Activated CD8-positive, alpha-beta memory T cell treated with anti-CD3 and anti-CD28 coated beads for 4 hours (primary cell): ENCODE measurements at places on chromosomes 12 and 14.

GRCh38 chr12:1630133-1630826, 1.2 kb downstream of the WNT5B start:
- no peak for DNase-seq

DNA sequence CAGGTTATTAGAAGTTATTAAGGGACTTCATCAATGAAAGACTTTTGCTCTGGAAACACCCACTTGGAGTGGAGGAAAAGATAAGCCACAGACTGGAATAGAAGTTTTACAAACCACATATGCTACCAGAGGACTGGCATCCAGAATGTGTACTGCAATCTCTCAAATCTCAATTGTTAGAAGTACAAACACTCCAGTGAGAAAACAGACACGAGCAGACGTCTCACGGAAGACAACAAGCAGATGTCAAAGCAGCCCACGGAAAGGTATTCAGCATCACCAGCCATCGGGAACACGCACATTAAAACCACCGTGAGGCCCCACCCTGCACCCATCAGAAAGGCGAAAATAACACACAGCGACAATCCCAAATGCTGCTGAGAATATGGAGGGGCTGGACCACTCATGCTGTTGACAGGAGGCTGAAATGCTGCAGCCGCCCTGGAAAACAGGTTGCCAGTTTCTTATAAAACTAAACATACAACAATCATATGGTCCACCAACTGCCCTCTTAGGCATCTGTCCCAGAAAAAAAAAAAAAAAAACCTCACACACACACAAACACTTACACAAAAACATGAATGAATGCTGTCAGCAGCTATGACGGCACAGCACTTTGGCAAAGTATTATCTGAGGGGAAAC, 131.9 kb upstream of the SFSWAP start:
- DNase-seq, result no peak

GRCh38 chr12:26318661-26319068, 123.3 kb downstream of the SSPN start:
- DNase-seq, result no peak

DNA sequence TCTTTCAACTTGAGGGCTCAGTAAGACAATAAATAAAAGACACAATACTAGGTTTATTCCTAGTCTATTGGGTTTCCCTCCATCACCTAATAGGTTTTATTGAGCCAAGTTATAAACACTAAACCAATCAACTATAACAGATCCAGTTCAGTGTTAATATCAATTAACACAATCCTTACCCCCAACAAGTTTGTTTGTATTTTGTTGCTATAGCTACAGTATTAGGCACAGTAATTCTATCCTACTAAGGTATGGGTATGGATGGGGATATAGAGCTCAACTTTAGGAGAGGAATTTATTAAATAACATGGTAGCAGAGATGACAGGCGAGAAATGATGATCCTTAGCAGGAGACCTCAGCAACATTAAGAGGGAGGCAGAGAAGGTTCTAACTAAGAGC, 13.3 kb downstream of the PPP4R3A start:
- DNase-seq, result no peak

GRCh38 chr12:23463172-23463571, 486.3 kb downstream of the SOX5 start:
- no peak for DNase-seq

- DNase-seq, result no peak
These were observed 14.5 kb upstream of the CERS5 start for GRCh38 chr12:50181691-50182090.

- no peak for DNase-seq
These were observed 21.9 kb upstream of the ZFP36L1 start for GRCh38 chr14:68814539-68815297.

DNA sequence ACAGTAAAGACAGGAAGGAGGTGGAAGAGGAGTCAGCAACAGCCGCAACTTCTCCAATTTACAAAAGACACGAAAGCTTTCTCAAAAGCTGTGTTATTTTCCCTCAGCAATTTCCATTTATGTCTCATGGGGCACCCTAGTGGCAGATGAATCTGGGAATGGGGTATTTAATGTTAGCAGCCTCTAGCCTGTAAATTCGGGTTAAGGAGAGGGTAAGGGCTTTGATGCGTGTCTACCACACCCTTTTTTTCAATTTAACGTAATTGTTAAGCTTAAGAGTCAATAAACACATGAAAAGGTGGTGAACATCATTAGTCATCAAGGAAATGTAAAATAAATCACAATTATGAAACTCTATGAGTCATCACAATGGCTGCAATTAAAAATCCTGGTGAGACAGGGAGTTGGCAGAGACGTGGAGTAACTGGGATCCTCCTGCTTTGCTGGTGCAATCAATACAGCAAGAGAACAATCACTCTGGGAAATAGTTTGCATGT, 986.4 kb downstream of the AACS start:
- no peak for DNase-seq

GRCh38 chr12:81699551-81699950, 59.6 kb downstream of the PPFIA2 start:
- DNase-seq, result no peak

- DNase-seq, result no peak
These were observed 185.1 kb upstream of the DDHD1 start for GRCh38 chr14:53338192-53338591.

GRCh38 chr12:110656071-110656655, 32.8 kb downstream of the HVCN1 start:
- no peak for DNase-seq

GRCh38 chr14:91272341-91273272, 28.1 kb upstream of the GPR68 start:
- DNase-seq, result no peak

- DNase-seq, result no peak
These were observed 53.0 kb downstream of the PKP2 start for GRCh38 chr12:32843528-32844095.

- DNase-seq, result no peak
These were observed 224.6 kb downstream of the ANO2 start for GRCh38 chr12:5720381-5721005.

- no peak for DNase-seq
These were observed 34.4 kb downstream of the RAD52 start for GRCh38 chr12:915090-915489.

- DNase-seq, result no peak
These were observed 51.6 kb downstream of the EFCAB11 start for GRCh38 chr14:89902881-89903280.

DNA sequence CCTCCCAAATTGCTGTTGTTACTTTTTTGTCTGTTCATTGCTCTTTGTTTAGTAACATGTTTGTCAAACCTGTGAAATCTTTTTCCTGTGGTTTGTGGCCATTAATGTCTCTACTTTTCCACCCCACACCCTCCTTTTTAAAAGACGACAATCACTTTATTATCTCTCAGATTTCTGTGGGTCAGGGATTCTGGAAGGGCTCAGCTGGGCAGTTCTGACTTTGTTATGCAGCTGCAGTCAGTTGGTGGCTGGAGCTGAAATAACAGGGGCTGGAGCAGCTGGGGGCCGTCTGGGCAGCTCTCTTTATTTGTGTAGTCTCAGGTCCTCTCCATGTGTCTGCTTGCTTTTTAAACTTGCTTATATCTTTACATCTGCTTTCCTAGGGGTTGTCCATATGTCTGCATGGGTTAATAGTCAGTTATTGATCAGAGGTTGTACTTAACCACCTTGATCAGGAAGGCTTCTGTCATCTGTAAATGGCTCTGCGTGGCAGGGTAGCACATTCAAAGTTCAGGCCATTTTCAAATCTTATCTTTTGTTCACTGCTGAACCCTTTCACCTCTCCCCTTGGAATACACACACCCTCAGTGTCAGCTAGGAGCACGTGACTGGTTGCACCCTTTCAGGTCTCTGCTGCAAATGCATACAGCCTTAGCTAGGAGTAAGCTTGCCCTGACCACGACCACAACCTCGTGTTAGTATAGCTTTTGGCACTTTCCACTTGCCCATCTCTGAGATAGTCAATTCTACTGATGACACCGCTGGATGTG, 27.9 kb downstream of the BORCS5 start:
- DNase-seq, result no peak

- DNase-seq, result no peak
These were observed 493 bp downstream of the NUMB start for GRCh38 chr14:73457924-73458182.

GRCh38 chr14:73977896-73978295, 27.8 kb downstream of the COQ6 start:
- DNase-seq, result no peak

DNA sequence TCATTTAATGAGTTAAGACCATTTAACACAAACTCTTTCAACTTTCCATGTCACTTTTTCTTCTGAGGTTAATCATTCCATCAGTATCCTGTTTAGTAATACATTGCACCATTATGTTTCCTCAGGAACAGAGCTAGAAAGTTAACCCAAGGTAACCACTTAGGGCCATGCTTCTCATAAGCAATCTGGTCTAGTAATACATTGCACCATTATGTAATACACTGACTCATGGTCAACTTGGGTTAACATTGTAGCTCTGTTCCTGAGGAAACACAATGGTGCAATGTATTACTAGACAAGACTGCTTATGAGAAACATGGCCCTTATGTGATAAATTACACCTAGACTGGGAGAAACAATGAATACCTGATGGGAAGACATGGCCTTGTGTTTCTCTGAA, 21.7 kb downstream of the ERH start:
- DNase-seq, result no peak

GRCh38 chr12:103318566-103318965, 177.2 kb downstream of the C12orf42 start:
- DNase-seq, result no peak

GRCh38 chr12:25745281-25745680, 192.2 kb upstream of the LMNTD1 start:
- no peak for DNase-seq

GRCh38 chr14:78968265-78968664, 798.1 kb downstream of the NRXN3 start:
- DNase-seq, result no peak

GRCh38 chr12:75809746-75810145, 221.8 kb downstream of the PHLDA1 start:
- DNase-seq, result no peak

- DNase-seq, result no peak
These were observed 98.1 kb downstream of the ZFC3H1 start for GRCh38 chr12:71565535-71565934.

- no peak for DNase-seq
These were observed 29.0 kb downstream of the PEBP1 start for GRCh38 chr12:118164798-118165486.

DNA sequence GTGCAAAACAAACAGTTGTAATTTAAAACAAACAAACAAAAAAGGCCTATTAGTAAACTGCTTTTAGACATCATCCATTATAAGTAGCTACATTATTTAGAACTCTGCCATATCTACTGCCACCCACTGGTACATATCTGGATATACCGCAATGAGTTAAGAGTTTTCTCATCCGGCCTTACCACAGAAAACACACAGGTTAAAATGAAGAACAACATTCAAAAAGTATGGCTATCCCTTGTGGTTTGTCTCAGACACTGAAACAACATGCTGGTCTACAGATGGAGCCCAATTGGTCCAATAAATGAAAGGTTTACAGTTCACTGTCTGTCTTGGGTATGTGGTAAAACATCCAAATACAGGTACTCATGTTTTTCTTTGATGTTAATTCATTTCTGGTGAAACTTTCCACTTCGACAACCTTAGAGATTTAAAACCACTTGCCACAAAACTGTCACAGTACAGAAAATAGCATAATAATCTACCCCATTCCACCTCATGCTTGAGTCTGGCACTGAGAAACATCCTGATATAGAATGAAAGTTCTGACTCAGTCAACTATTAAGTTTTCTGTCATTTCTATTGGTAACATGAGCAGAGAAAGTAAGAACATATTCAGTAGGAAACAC, 354.3 kb downstream of the CEP128 start:
- DNase-seq, result no peak

GRCh38 chr12:91918431-91918830, 227.2 kb downstream of the BTG1 start:
- no peak for DNase-seq

- DNase-seq, result no peak
These were observed 18.1 kb downstream of the CEP170B start for GRCh38 chr14:104882991-104883660.

DNA sequence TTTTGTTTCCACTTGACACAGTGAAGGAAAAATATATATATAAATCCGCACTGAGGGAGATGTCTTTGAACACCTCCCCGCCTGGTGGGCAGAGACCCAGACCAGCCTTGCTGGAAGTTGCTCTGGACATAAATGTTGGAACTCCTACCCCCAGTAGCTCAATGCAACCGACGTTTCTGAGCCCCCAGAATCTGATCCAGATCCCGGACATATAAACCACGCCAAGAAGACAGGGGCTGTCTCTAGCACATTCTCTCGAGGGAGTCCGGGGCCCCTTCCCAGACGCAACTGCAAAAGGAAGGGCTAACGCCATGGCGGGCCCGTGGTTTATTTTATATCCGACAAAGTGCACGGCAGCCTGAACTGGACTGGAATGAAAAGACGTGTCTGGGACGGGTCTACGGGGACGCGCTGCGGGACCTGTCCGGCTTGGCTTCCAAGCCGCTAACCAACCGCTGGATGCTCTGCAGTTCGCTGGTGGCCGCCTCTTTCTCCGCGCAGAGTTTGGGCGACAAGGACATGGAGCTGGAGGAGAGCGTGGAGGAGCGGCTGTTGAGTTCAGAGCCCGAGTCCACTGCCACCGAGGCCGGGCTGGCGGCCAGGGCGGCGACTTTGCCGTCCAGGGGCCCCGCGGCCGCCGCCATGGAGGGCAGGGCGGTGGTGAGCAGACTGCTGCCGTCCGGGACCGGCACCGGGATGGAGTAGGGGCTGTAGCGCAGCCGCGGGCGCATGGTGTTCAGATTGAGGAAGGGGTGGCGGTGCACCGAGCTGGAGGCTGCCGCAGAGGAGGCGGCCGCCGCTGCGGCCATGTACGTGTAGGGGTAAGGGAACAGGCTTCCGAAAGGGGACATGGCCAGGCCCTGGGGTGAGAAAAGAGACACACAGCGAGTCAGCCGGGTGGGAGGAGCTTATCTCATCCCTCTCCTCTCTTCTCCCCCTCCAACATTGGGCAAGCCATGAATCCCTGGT, 12.2 kb downstream of the TBX3 start:
- no peak for DNase-seq

GRCh38 chr14:75662966-75663365, 1.9 kb downstream of the TTLL5 start:
- no peak for DNase-seq

DNA sequence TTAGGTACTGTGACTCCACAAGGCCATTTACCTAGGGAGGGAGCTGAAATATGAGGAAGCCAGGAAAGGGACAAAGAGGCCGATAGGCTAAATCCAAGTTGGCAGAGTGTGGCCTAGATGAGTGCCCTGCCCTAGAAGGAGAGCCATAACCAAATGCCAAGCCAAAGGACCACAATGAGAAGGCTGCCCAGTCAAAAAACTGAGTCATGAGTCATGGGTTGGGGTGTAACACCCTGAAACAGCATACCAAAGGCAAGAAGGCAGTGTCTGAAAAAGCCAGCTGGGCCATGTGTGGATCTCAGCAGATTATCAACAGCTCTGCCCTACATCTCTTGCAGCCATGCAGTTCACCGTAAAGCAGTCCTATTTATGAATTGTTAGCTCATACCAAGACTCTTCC, 171.7 kb downstream of the PHLDA1 start:
- no peak for DNase-seq

DNA sequence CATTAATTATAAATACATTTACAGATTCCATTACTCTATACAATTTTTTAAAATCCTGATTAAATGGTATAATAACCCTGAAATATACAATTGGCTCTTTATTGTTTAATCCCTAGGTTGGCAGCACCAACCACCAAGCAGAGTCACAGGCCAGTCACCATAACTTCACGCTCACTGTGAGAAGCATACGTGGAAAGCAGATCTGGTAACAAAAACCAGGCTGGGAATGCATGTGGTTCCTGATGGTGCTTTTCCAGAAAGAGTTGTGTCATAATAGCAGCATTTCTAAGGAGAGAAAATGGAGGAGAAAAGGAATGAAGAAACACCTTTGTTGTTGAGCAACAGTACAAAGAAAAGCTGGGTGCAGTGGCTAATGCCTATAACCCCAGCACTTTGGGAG, 66.1 kb downstream of the SIX6 start:
- no peak for DNase-seq
